ENCODE measurements at places on chromosomes 4 and X.
A peak's percentile ranks its signal among the peaks of the same experiment; 100 is the strongest.

DNA sequence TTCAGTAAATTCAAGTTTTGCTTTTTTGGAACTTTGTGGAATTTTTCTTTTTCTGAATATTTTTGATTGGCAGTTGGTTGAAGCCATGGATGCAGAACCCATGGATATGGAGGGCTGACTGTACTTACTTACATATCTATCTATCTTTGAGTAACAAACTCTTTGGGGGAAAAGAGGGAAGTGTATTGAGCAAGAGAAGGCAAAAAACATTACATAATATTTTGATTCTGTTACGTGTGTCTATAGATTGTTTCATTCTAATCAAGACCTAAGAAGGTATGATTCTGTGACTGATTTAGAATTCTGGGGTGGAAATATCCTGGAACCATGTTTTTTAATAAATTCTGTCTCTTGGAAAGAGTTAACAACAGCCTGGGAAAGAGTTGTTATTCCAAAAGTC is 31.5 kb downstream of the GRSF1 start:
- no peak for DNase-seq

DNA sequence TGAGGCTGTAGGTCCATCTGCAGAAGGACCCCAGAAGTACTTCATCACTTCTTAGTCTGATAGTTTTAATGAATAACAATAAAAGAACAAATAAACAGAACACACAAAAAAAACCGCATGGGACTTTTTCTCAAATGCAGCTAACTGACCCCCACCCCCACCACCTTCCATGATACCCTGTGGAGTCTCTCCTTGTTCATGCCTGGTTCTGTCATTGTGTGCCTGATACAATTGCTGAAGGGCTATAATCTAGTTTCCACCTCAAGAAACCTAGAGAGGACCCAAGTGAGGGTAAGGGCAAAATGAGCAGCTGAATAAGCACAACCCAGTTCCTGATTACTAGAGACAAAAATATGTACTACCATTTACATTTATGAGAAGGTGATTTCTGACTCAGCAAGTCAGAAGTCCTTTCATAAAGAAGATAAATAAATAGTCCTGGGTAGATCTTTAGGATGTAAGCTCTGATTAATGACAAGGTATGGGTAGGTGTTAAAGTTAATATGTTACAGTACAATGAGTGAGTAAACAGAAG is 155.1 kb downstream of the TMA16 start:
- no peak for DNase-seq

GRCh38 chr4:99586322-99586721 is 11.7 kb downstream of the MTTP start:
- DNase-seq = no peak

DNA sequence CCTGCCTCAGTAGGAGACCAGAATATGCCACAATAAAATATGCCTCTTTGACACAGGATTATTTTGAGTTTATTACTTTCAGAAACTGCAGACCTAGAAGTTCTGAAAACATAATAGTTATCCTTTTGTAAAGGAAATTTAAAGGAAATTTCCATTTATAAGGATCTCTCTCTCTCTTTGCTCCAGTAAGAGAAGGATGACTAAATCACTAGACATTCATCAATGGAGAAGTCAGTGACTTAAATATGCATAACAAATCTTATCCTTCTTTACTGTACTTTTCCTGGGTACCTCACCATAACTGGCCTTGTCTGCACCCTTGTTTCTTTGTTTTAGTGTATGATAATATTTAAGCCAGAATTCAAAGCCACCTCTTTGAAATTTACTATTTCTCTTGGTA is 28.3 kb upstream of the OPHN1 start:
- no peak for DNase-seq

- DNase-seq = no peak
Measured at GRCh38 chr4:143054971-143055370, 129.7 kb upstream of the USP38 start.

DNA sequence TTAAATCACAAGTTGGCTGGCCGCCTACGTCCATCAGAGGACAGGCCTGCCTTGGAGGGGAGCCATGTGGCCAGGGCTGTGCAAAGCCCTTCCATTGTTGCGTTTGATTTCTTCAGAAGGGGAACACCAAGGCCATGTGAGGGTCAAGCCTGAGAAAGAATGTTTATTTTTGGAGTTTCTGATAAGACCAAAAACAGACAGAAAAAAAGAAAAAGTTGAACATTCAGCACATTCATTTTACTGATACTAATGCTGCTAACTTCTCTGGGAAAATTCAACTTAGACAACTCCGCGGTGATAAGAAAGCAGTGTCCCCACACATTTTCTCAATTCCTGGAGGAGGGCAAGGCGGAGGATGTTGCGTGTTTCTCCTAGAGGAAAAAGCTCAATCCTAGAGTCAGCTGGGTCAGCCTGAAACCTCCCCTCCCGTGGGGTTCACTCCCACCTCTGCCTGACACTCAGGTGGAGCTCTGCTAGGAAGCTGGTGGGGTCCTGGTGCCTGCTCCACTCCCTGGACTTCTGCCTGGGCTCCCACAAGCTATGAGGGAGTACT is 63.5 kb downstream of the ANAPC4 start:
- DNase-seq = no peak

- no peak for DNase-seq
Measured at GRCh38 chrX:150696866-150697265, 3.7 kb downstream of the MTMR1 start.

GRCh38 chrX:51902510-51903050 is 9.2 kb downstream of the MAGED1 start:
- DNase-seq = no peak

DNA sequence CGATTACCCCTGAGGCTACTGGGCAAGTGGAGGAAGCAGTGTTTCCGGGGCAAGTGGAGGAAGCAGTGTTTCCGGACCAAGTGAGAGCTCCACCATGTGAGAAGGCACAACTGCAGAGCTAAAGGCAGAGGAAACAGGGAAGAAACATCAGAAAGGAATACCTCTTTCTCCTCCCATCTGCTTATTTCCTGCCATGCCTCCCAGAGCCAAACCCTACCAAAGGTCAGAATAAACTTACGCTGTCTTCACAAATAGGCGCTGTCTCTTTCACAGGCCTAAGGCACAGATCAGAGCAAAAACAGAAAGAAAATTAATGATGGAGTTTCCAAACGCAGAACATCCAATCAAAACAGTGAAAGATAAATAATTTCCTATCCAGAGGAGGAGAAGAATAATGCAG is 153.0 kb downstream of the ATOH1 start:
- no peak for DNase-seq

DNA sequence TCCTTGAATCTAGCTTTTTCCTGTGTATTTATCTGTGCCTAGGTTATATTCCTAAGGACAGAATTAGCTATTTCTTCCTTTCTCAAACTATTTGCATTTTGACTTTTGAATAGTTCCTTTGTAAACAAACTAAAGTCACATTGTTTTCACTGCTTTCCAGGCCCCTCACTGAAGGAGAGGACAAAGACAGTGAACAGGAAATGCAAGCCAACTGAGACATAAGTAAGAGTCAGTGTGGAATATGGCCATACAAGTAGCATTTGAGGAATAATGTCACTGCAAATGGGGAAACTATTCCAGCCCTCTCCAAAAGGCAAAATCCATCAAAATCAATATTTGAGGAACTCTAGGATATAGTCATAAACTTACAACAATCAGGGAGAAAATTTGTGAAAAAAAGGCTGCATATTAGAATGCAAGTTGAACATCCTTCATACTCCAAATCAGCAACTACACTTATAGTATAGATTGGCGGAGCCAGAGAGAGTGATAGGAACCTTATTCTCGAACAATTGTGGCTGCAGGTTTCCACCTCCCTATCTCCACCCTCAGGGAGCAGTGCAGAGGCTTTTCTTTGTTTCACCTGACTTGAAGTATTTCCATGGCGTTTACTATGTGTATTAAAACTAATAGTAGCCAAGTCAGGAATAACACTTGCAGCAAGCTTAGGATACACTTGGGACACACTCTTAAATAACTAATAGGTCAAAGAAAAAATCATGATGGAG is 1110.4 kb upstream of the ADGRL3 start:
- DNase-seq = no peak

DNA sequence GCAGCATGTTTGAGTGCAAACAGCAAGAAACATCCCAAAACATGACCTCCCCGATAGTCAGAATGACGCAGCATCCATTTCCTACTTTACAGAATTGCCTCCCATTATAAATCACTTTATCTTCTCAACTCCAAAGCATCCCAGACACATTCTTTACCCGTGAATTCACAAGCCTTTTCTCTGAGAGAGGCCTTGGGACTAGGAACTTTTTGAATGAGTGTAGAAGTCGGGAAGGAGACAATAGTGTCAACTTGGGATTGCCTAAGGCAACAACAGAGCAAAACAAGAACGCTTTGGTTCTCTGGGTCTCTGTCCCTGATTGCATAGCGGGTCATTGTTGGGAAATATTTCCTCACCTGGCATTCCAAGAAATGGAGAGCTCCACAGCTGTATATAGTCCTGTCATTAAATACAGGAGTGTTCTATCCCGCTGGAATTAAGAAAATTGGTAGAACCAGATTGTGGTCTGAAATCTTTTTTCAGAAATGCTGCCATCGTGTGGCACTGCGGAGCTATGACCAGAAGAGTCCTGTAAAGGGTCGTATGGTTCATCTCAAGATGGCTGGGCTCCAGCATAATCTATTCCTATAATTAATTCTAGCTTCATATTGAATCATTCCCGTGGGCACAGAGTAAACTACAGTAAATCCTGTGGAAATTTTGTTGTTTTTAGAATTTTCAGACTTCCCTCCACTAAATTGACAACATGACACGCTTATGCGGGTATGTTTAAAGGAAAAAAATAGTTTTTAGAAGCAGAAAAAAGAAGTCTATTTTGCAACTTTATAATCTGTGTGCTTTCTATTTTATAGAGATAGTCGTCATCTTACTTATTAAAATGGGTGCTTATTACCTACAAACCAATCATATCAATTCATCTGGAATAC is 2.0 kb upstream of the SPP1 start:
- DNase-seq = peak; percentile 63

DNA sequence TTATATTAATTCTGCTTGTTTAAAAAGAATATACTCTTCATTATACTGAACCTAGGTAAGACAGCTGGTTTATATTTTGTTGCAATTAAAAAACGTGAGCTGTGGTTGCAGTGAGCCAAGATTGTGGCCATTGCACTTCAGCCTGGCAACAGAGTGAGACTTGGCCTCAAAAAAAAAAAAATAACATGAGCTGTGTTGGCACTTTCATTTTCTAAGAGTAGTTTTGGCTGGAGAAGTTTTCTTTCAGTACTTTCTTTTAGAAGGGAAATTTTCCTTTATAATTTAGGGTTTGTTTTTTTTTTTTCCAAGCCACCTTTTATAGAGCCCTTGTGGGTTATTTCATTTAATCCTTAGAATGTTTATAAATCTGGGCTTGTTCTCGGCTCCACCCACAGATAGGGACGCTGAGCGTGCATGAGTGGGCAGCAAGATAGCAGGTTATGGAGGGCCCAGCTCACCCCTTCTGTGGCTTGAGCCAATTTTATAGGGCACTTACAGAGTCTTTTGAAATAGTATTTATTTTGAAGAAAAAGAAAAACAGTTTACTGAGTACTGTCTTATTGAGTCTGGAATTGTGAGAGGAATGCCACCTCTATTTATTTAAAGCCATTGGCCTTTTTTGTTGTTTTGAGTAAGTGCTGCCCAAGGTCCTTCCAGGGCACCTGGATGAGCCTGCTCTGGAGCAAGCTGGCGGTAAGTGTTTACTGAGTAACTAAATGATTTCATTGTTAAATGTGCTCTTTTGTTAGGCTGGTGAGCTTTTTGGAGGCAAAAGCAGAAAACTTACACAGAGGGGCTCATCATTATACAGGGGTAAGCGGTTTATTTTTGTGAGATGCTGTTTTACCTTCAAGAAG is 60.9 kb downstream of the HTT start:
- no peak for DNase-seq

GRCh38 chr4:156038772-156039171 is 85.1 kb upstream of the CTSO start:
- no peak for DNase-seq

DNA sequence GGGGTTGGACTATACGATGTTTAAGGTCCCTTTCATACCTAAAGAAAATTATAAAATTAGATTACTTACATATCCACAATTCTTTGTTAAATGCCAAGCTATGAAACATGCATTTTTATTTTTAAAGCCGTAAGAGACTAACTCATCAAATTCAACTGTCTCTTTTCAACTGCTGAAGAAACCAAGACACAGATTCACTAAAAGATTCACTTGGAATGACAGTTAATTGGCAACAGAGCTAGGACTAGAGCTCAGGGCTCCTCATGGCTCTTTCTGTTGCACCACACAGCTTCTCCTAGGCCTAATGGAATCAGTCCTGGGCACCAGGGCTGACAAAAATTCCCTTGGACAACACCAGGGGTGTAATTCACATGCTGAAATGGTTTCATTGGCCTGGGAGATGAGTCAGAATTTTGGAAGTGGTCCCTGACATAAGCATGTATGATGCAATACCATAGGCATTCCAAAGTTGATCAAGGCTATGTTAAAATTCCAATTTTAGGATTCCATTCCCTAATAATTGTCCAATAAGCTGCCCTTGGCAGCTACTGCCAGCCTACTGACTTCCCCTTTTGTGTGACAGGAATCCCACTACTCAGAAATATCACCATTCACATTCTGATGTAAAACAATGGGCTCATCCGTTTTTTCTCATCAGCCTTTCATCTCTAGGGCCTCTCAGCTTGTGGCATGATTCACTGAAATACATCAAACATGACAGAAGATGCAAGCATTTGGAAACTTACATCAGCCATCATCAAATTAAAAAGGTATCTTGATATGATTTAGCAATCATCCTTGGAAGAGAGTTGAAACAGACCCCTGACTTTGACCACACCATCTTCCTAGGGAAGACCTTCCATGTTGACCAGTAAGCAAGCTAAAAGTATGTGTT is 54.2 kb downstream of the PLAC1 start:
- DNase-seq = no peak

DNA sequence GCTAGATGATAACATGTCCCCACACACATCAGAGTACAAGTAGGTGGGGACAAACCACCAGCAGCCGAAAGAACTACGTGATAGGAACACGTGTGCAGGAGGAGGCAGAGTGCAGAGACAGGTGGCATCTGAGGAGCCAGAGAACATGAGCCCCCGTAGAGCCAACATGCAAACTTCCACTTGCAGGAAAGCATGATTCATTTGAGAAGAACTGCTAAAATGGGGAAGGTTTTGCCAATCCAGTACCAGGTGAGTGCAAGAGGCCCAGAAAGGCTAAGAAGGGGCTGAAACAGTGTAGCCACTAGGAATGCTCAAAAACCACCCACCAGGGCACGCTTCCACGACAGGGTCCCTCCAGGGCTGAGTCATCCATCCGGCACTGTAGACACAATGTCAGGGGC is 149.8 kb upstream of the TENM3 start:
- DNase-seq = no peak

DNA sequence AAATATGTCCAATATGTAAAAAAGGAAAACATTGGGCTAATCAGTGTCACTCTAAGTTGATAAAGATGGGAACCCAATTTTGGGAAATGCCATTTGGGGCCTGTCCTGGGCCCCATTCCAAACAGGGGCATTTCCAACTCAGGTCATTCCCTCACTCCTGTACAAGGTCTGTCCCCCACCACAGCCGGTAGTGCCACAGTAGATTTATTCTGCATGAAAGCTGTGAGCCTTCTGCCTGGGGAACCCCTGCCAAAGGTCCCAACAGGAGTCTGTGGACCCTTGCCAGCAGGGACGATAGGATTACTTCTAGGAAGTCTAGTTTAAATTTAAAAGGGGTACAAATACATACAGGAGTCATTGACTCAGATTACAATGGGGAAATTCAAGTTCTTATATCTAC is 317.6 kb upstream of the GNPDA2 start:
- no peak for DNase-seq
